ENCODE measurements at places on chromosomes 5 and 9.

GRCh38 chr9:117233016-117233415 is 181.8 kb downstream of the ASTN2 start:
- DNase-seq: no peak

GRCh38 chr5:124908581-124909451 is 162.4 kb upstream of the ZNF608 start:
- peak; percentile 52 for DNase-seq

DNA sequence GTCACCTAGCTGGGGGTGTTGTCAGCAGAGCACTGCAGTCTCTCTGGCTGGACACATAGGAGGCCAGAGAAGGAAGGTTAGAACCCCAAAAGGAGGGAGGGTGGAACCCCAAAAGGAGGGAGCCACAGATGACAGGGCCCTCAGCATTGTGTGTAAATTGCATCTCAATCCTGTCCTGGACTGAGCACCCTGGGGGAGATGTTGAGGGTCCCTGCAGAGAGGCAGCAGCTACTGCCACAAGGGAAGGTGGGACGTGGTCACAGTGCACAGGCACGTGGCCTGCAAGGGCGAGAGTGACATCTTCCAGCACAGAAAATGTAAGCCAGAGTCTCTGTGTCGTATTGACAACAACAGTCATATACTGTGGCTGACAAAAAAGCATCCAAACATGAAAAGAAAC is 36.5 kb upstream of the CEP72 start:
- no peak for DNase-seq

GRCh38 chr5:89320421-89321277 is 437.7 kb upstream of the MEF2C start:
- DNase-seq: no peak

- DNase-seq: peak; percentile 57
These were observed 31.1 kb upstream of the FGF1 start for GRCh38 chr5:142716963-142717362.

All from Caco-2 (cell line).